H1 (cell line): ENCODE measurements at places on chromosomes 12 and 14. TPM values are rescaled to one million over a fixed set of nuclear protein-coding genes. Genes with fewer than 3 reads are reported as not detected.

Gene RNU4-1
- polyA plus RNA-seq: under 0.01 TPM in 2 replicates

Gene MGAT4C
- polyA plus RNA-seq: 0.64 and 1.6 TPM in 2 replicates

Gene CFAP73
- polyA plus RNA-seq: 0.45 and 0.80 TPM in 2 replicates

Gene KCNH3
- polyA plus RNA-seq: 0.47 and 0.50 TPM in 2 replicates

Gene NRL
- polyA plus RNA-seq: 2.1 and 2.2 TPM in 2 replicates

Gene HOXC6
- not detected in 2 replicates for polyA plus RNA-seq

Gene ACRBP
- polyA plus RNA-seq: 5.2 and 8.9 TPM in 2 replicates

Gene FOXN4
- polyA plus RNA-seq: 0.29 and 0.78 TPM in 2 replicates

Gene INHBC
- polyA plus RNA-seq: 0.15 and 0.30 TPM in 2 replicates

Gene VPS37B
- polyA plus RNA-seq: 15.7 and 17.2 TPM in 2 replicates

Gene AMHR2
- 0.29 and 0.47 TPM in 2 replicates for polyA plus RNA-seq

Gene IPO8
- 7.2 and 10.2 TPM in 2 replicates for polyA plus RNA-seq

Gene KRT6C
- not detected in 2 replicates for polyA plus RNA-seq

Gene ITGA5
- polyA plus RNA-seq: 11.6 and 17.7 TPM in 2 replicates

Gene RDH11
- polyA plus RNA-seq: 70.6 and 117 TPM in 2 replicates

Gene LGALS3
- polyA plus RNA-seq: 12.8 and 14.5 TPM in 2 replicates

Gene IL26
- polyA plus RNA-seq: not detected in 2 replicates

Gene EXOC3L4
- polyA plus RNA-seq: 0.24 and 0.57 TPM in 2 replicates

Gene KRT83
- polyA plus RNA-seq: not detected in 2 replicates

Gene GUCY2C
- 1.1 and 1.9 TPM in 2 replicates for polyA plus RNA-seq

Gene C12orf50
- not detected in 2 replicates for polyA plus RNA-seq

Gene CCDC38
- 0.02 TPM in 1 of 2 replicates, not detected in the other for polyA plus RNA-seq

Gene ZNF891
- 1.3 TPM in 2 replicates for polyA plus RNA-seq
